Activated CD4-positive, alpha-beta T cell treated with anti-CD3 and anti-CD28 coated beads for 1 hour (primary cell): ENCODE measurements at places on chromosomes 2 and 18.

- no peak for DNase-seq
Observed at GRCh38 chr2:96832754-96833507, 10.9 kb downstream of the ANKRD23 start.

GRCh38 chr2:186425576-186425975 lies 60.5 kb upstream of the ZC3H15 start:
- no peak for DNase-seq

GRCh38 chr2:121038891-121039616 lies 245.9 kb downstream of the TFCP2L1 start:
- no peak for DNase-seq

DNA sequence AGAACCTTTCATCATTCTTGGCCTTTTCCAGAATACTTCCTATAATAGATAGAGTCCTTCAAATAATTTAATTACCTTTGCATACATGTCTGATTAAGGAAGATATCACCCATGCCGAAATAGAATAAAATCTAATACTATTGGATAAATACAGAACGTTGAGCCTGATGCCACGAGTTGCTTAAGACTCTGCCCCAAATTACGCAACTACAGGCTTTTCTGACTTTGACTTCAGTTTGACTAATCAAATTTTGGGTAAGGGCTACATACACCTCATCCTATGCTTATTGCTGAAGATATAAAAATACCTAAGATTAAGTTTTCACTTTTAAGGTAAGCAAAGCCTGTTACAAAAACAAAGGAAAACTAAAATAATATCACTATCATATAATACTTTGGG lies 1065.1 kb upstream of the NRXN1 start:
- DNase-seq: no peak
